Naive thymus-derived CD4-positive, alpha-beta T cell (primary cell): ENCODE measurements at places on chromosomes 11 and 22. TPM values are rescaled to one million over a fixed set of nuclear protein-coding genes. Genes with fewer than 3 reads are reported as not detected.

The RCOR2 gene
- polyA plus RNA-seq: not detected

GRCh38 chr11:100273066-100273815 lies 413.8 kb upstream of the ARHGAP42 start:
- no peak for DNase-seq

DNA sequence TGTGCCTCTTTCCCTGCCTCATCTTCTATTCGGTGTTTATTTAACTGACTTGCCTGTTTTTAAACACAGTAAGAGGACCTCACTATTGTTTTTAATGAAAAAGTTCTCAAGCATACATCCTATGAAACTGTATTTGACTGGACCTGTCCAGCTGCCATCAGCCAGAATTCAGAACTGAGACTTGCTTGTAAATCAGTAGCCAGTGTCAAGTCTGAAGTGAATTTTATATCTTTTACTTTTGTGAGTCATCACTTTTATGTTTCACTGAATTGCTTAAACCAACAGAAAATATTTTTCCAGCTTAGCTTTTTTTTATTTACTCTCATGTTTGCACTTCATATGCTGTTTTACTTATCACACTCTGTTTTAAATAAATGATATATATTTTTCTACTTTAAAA lies 88.3 kb downstream of the LUZP2 start:
- no peak for DNase-seq

The MS4A1 gene
- 0.92 TPM for polyA plus RNA-seq

GRCh38 chr22:42976217-42976933 lies 38.6 kb downstream of the PACSIN2 start:
- DNase-seq: no peak

GRCh38 chr11:64675450-64676260 lies 47.3 kb downstream of the NRXN2 start:
- DNase-seq: no peak

- DNase-seq: no peak
Measured at GRCh38 chr22:50302041-50302541, 5.4 kb downstream of the PLXNB2 start.

GRCh38 chr11:131522851-131523250 lies 152.4 kb downstream of the NTM start:
- DNase-seq: no peak

DNA sequence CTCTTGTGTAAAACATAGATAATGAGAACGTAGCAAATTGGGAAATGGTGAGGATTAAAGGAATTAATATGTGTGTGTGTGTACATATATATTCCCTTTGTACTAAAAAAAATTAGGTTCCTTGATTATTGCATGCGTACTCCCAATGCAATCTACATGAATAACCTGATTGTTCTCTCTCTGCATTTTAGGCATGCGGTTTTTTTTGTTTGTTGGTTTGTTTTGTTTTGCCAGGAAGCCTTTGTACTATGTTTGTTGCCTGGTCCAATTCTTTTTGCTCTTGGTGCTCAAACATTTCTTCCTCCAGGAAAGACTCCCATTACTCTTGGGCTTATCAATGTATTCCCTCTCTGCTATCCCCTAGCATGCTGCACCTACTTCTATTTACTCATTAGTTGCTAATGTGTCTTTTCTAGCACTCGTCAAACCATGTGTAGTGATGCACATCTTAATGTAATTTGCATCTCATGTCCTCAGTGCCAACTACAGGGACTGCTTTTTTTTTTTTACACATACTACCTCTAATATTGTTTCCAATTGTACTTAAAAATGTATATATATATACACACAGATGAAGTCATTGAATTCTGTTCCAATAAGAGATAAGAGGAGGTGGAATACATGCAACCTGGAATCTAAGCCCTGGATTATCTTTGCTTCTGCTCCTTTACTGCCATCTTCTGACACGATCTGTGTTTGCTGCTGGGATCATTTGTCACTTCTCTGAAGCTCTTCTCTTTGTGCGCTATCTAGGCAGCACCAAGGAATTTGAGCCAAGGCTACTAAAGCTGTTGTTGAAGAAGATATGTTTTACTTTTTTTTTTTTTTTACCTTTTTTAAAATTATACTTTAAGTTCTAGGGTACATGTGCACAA lies 197.2 kb upstream of the ANO3 start:
- DNase-seq: no peak

GRCh38 chr22:30390974-30391691 lies 3.9 kb upstream of the RNF215 start:
- peak; percentile 78 for DNase-seq

DNA sequence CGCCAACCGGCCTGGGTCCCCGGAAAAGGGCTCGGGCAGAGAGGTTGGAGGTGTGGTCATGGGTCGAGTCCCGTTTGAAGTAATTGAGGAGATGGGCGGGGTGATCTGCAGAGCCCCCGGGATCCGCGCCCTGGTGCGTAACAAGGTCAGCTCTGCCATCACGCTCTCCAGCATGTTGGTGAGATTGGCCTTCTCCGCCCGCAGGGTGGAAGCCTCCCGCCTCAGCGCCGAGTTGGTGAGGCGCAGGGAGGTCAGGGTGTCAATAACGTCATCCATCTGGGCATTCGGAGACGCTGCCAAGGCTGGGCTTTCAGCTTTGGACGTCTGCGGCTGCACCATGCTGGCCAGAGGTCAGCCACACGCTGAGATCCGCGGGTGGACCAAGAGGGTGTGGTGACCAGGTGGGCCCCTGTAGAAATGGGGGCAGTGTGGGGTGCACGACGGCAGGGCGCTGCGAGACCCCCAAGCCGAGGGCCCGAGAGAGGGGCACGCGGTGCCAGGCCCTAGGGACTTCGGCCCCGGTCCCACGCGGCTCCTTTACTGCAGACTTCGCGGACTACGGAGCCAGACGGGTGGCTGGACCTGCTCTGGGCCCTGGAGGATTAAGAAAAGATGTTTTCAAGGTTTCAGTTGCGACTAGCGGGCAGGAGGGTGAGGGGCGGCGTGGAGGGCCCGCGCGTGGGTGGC lies 672 bp downstream of the RTL6 start:
- DNase-seq: peak; percentile 8

DNA sequence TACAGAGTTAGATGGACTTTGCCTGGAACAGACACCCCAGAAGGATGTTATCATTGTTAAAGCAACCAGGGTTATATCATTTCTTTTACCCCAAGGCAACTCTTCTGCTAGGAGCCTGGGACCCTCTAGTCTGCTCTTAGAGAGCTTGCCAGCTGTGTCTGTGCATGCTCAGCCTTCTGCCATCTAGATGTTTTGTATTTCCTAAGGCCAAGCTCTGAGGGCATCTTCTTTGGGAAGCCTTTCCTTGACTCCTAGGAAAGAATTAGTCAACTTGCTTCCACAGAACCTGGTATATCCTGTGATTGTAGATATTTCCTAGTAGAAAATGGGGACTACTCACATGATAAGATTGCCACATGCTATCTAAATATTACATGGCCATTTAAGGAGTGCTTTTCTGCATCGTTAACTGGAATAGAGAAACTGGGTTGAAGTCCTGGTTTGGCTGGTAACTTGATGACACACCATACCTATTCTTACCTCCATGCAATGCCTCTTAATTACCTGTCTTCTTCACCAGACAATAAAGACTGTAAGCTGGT lies 87.6 kb downstream of the STIM1 start:
- no peak for DNase-seq

GRCh38 chr11:2687223-2687530 lies 12.6 kb downstream of the KCNQ1OT1 start:
- no peak for DNase-seq

GRCh38 chr11:18490319-18490718 lies 34.7 kb downstream of the LDHAL6A start:
- DNase-seq: no peak

DNA sequence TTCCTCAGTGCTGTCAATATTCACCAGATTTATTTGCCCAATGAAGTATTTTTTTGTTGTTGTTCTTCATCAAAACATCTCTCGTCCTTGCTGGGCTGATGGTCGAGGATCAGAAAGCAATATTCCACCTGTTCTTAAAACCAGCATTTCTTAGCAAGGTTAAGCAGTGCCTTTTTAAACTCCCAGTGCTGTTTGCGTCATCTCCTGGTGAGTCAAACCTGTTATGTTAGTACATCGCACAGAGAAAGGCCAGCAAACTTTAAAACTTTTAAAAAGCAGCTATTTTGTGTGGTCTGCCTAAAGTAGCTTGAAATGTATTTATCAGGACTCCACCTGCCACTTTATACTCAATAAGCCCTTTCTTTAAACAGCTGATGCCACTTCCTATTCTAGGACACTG lies 802.0 kb downstream of the KCNA4 start:
- no peak for DNase-seq

GRCh38 chr11:27864611-27865010 lies 164.4 kb upstream of the BDNF start:
- no peak for DNase-seq

The MUC2 gene
- not detected for polyA plus RNA-seq

The THAP12 gene
- 55.8 TPM for polyA plus RNA-seq

The C11orf52 gene
- polyA plus RNA-seq: 0.26 TPM

DNA sequence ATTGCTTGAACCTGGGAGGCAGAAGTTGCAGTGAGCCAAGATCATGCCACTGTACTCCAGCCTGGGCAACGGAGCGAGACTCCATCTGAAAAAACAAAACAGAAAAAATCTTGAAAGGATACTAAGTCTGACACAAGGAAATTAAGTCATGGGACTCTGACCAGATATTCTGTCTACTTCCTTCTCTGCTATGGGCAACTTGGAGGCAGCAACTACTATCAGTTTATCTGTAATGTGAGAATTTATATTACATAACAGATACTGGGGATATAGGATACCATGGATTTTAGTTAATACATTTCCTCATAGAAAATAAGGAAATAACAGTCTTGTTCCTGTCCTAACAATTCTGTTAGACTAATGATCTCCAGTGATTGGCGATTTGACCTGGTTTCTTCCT lies 1.6 kb upstream of the SGSM3 start:
- no peak for DNase-seq

The DNAJB13 gene
- polyA plus RNA-seq: 0.45 TPM

The GP1BB gene
- not detected for polyA plus RNA-seq
